ENCODE measurements at places on chromosomes 7 and 10.

GRCh38 chr10:103942866-103943265, 24.1 kb upstream of the SLK start:
- DNase-seq, result peak; percentile 9

GRCh38 chr10:89670926-89671325, 25.9 kb upstream of the PANK1 start:
- DNase-seq, result no peak

- DNase-seq, result no peak
Observed at GRCh38 chr10:50279489-50279888, 28.2 kb upstream of the ASAH2 start.

DNA sequence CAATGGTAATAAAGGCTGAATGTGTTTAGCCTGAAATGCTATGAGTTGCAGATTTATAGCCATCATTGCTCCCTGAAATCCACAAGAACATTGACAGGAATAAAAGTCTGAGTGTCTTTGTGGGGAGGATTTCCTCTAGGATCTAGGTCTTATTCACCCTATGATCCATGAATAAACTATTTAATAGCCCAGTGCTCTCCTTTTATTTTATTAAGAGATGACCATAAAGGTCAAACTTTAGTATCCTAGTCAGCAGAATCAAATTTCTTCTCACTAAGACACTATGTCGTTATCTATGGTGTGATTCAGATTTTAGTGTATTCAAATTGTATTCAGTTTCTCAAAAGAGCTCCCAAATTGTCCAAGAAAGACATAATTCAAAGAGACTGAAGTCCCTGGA, 67.8 kb upstream of the AKR1E2 start:
- DNase-seq, result no peak

GRCh38 chr10:116555880-116556279, 10.1 kb downstream of the PNLIP start:
- no peak for DNase-seq

DNA sequence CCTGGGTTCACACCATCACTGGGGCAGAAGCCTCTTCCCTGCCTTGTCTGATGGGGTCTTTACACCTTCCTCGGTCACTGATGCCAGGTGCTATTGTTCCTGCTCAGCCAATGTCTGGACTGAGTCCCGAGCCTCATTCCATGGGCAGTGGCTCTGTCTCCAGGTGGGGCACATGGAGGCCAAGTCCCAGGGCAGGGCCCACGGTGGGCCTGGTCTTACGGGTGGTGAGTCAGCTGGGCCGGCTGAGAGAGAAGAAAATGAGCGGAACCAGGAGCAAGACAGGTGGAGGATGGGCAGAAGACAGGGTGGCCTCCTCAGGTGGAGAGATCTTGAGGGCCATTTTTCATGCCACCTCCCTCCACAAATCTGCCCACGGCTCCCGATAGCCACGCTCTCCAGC, 131.7 kb upstream of the FAM20C start:
- DNase-seq, result no peak

- no peak for DNase-seq
Observed at GRCh38 chr10:133415752-133416151, 8.7 kb downstream of the SPRN start.

DNA sequence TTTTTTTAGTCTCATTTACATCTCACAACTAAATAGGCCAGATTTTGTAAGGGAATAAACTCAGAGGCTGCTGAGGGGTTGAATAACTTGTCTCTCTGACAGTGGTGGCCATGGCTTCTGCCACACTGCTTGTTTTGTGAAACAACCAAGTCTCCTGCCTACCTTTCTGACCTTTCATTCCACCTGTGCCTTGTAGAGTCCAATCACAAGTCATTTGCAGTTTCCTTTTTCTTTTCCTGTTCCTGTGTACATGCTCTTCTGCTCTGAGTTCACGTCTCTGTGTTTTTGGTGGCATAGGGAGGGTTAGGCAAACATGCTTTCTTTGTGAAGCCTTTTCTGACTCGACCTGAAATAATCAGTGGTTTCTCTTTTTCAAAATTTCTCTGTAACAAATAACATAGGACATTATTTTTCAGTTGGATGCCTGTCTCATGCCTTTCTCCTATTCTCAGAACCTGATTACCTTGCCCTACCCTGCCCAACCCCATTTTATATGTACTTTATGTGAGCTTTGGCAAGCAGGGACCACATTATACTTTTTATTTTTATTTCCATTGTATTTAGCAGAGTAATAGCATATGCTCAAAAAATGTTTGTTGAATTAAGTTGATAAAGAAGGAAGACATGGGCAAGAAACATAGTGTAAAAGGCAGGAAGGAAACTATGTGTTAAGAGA, 81.7 kb downstream of the HDAC9 start:
- DNase-seq, result peak; percentile 18

DNA sequence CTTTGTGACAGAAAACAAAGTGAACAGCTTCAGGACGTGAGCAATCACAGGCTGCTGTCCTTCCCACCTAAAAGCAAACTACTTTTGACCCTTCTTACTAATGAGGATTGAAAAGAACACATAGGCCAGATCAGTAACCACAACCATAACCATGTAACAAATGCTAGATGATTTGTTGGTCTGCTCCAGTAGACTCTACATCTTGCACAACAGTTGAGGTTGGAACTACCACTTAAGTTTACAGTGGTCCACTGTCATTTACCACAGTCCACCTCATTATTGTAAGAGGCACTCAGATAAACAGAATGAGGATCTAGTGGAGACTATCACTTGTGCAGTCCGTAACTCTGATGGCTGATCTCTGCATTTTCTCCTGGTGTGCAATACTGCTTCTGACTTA, 27.8 kb downstream of the NET1 start:
- no peak for DNase-seq

DNA sequence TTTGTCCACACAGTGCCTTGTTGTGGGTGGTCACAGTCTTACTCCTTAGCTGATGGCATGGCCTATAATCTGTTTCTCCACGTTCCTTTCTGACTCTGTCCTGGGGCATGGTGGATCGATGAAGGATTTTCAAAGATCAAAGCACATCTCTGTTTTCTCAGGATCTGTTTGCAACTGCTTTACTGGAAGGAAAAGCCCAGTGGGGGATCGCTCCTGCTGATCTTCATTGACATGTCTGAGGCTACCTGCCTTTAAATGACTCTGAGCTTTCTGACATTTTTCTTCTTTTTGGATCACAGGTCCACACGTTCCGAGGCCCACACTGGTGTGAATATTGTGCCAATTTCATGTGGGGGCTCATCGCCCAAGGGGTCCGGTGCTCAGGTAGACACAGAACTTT, 68.0 kb upstream of the PRR15 start:
- peak; percentile 62 for DNase-seq

DNA sequence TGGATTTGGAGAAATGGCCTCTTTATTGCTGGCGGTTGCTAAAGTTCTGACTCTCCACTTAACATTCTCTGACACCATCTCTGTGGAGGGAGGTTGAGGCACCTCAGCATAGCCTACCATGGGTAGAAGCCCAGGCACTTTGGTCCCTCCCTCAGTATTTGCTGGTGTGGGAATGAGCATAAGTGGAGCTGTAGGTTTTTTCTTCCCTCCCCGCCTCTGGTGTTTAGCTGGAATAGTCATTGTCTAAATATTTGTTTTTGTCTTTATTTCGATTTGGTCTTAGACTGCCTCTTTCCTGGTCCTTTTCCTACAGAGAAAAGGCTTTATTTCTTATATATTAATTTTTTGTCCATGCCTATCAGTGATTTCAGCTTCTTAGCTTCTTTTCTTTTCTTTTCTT, 203.4 kb upstream of the AGR3 start:
- DNase-seq, result no peak

DNA sequence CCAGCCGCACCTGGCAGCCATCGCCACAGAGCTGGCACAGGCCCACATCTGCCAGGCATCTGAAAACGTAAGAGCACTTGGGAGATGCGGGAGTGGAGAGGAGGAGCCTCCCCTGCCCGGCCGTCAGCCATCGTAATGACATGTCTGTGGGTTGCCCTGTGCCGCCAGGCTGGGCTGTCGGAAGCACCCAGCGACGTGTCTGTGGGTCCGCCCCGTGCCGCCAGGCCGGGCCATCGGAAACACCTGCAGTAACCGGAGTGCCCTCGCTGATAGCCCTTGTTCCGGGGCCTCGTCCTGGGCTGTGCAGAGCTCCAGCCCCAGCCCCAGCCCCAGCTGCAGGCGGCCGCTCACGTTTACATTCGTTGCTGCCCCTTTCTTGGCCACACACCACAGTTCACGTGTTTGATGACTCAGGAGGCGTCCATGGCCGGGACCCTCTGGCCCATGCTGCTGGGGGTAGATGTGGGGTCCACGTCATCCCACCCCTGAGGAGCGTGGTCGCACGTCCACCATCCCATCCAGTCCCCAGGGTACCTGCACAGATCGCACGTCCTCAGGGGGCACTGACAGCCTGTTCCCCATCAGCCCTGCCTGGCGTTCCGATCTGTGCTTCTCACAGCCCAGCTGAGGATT, 30.0 kb upstream of the PRKAR1B start:
- DNase-seq, result no peak

- DNase-seq, result no peak
Observed at GRCh38 chr10:89640241-89640640, 4.8 kb downstream of the PANK1 start.

GRCh38 chr10:130804281-130804680, 507.2 kb downstream of the TCERG1L start:
- no peak for DNase-seq

DNA sequence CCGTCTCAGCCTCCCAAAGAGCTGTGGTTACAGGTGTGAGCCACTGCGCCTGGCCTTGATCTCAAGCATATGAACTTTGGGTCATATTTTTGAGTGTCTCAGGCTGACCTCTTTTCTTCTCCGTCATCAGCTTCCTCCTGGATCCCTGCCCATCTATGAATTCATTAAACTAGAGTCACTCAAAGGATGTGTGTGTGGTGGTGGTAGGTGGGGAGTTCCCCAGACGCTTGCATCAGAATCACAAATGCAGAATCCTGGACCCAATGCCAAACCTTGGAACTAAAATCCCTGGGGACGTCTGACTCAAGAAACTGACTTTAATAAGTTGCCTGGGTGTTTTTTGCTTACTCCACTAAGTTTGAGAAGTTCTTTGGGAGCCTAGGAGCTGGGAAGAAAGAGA, 6.7 kb upstream of the CREB5 start:
- DNase-seq, result peak; percentile 27

GRCh38 chr10:20109613-20110012, 293.4 kb downstream of the PLXDC2 start:
- DNase-seq, result peak; percentile 27

DNA sequence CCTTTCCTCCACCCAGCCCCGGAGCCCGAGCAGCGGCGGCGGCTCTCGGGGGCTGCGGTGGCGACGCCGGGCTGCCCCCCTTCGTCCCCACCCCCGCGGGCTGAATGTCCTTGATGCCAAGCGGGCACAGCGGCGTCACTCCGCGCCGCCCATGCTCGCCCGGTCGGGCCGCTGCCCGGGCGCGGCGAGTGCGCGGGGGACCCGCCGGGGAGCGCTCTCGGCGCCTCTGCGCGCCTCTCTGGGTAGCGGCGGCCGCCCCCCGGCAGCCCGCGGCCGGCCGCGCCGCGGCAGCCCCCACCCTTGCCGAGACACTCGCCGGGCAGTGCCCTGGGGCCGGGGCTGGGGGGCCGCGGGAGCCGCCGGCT, 433 bp upstream of the PLXNA4 start:
- peak; percentile 37 for DNase-seq

DNA sequence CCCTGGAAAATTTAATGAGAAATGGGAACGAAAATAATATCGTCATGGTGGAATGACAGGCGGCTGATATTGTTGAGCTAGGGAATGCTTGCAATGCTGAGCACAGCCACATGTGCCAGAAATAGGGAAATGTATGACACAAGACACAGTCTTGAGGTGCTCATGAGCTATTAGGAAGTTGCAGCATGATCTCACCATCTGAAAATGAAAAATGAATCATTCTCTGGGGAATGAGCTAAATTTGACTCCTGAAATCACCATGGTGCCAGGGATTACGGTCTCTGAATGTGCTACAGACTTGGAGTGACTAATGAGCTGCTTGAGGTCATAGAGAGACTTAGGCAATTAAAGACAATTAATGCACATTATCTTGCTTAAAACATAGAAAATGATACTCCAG, 845.0 kb downstream of the CNTNAP2 start:
- peak; percentile 93 for DNase-seq

GRCh38 chr7:29853789-29854188, 47.5 kb downstream of the WIPF3 start:
- DNase-seq, result peak; percentile 36

DNA sequence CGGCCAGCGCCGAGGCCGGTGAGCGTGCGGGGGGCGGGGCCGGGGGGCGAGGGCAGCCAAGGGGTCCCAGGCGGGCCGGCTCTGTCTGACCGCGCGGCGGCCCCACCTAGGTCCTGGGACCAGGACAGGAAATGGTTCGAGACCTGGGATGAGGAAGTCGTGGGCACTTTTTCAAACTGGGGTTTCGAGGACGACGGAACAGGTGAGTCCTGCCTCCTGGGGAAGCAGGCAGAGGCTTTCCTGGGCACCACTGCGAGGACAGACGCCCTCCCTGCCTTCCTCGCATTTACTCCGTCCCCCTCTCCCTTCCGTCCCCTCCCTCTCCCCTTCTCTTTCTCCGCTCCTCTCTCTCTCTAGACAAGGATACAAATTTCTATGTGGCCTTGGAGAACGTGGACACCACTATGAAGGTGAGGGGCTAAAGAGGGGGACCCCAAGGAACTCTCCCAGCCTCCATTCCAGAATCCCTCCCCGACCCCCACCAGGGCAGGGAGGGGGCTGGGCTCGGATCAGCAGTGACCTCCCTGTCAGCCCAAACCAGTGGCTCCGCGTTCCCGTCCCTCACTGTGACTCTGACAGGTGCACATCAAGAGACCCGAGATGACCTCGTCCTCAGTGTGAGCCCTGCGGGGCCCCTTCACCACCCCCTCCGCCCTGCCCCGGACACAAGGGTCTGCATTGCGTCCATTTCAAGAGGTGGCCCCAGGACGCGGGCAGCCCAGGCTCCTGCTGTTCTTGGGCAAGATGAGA, 2.6 kb upstream of the MUC12 start:
- no peak for DNase-seq

DNA sequence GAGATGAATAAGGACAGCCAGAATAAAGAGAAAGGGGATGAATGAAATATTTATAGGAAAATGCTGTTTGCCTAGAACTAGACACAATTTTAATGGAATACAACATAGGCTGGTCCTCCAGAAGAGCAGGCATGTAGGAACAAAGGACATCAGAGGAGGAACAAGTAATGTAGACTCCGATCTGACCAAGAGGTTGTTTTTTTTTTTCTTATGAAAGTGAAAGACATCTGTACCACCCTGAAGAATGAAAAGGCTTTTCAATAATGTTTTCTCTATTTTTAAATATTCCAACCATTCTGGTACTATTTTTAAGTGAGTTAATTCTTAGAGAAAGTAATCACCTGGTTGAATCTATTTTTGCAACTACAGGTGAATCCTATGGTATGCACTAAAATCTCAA, 136.9 kb upstream of the PTN start:
- DNase-seq, result no peak

- DNase-seq, result no peak
Observed at GRCh38 chr10:132967540-132967939, 25.2 kb upstream of the CFAP46 start.

DNA sequence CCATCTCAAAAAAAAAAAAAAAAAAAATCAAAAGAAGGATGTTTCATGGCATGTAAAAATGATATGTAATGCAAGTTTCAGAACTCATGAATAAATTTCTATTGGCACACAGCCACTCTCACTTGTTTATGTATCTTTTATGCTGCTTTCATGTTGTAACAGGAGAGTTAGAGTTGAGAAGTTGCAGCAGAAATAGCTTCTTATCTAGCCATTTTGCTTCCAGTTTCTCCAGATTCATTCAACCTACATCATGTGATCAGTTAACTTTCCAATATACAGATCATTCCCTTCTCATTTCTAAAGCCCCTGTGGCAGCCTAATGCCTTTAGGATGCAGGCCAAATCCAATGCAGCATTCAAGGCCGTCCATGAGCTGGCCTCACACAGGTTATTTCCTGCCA, 30.4 kb downstream of the ZNF786 start:
- DNase-seq, result no peak

All from NCI-H69 (cell line).